Progenitor cell of endocrine pancreas (in vitro differentiated cells): ENCODE measurements at places on chromosomes 4 and X. TPM values are rescaled to one million over a fixed set of nuclear protein-coding genes. Genes with fewer than 3 reads are reported as not detected.

CT83 gene
- not detected in 2 replicates for total RNA-seq

NLRP2B gene
- not detected in 2 replicates for total RNA-seq

POF1B gene
- total RNA-seq, result 0.36 and 0.73 TPM in 2 replicates

PNPLA4 gene
- total RNA-seq, result 18.1 and 18.8 TPM in 2 replicates

RASL11B gene
- 9.3 and 9.7 TPM in 2 replicates for total RNA-seq

KCTD8 gene
- 1.3 and 1.7 TPM in 2 replicates for total RNA-seq

CFAP299 gene
- 0.84 and 0.93 TPM in 2 replicates for total RNA-seq

UGT2B10 gene
- not detected in 2 replicates for total RNA-seq

KLKB1 gene
- total RNA-seq, result not detected in 2 replicates

HS6ST2 gene
- 14.8 and 23.6 TPM in 2 replicates for total RNA-seq

PFKFB1 gene
- total RNA-seq, result 0.77 and 0.82 TPM in 2 replicates
